ENCODE measurements at places on chromosomes 16 and 17. TPM values are rescaled to one million over a fixed set of nuclear protein-coding genes. Genes with fewer than 3 reads are reported as not detected.
A peak's percentile ranks its signal among the peaks of the same experiment; 100 is the strongest.

GRCh38 chr17:70106551-70106950, 31.5 kb downstream of the KCNJ16 start:
- DNase-seq, result no peak

GRCh38 chr17:78315355-78316114, 44.3 kb downstream of the SOCS3 start:
- peak; percentile 98 for DNase-seq

DNA sequence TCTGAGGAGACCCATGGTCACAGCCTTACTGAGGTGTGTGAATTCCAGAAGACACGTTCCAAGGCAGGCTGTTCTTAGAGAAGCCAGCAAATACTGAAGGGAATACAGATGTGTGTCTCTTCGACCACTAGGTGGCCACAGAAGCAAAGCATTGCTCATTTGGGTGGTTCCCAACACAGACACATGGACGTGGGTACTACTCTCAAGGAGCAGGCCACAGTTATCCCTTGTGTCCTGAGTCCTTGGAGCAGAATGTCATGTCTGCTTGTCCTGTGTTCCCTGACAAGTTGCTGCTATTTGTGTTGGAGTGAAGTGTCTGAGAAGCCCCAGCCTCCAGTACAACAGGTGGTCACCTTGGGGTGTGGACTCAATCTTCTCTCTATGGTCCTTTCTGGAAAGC, 30.3 kb downstream of the HMOX2 start:
- peak; percentile 61 for DNase-seq

DNA sequence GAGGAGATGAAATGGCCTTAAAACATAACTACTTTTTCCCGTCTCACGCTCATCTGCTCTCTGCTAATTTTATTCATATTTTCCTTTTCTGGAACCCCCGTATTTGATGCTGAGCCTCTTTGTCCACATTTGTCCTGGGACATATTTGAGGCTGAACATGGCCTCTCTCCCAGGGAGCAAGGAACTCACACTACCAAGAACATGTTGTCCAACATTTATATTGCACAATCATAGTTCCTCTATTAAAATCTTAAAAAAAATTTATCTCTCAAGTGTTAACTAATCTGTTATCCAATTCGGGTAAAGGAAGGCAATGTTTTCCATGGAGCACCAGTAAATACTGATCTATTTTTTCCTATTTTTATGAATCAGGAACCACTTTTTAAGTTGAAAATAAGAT, 60.2 kb downstream of the CMC2 start:
- DNase-seq, result no peak

DNA sequence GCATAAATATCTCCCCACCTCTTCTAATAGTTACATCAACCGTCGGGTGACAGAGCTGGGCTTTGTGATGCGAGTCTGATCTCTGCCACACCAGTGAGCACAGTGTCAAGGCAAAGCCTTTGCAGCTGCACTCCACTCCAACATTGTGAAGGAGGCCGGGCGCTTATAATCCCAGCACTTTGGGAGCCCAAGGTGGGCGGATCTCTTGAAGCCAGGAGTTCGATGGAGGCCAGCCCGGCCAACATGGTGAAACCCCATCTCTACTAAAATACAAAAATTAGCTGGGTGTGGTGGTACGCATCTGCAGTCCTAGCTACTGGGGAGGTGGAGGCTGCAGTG, 18.9 kb downstream of the CYB5D2 start:
- DNase-seq, result peak; percentile 22

DNA sequence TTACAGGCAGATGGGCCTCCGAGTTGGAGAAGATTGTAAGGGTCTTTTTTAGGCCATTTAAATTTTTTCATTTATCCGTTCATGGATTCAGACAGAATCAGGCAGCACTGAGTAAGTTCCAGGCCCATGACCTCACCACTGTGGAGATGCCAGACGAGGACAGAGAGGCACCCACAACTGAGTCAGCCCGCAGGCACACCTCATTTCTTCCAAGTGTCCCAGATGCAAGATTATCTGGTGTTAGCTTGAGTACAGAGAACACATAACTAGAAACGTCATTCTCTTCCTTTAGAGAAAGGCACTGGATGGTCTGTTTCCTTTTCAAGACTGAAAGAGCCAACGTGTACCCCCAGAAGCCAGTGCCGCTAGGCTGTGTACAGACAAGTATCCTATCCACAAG, 16.9 kb downstream of the CLEC16A start:
- DNase-seq, result peak; percentile 41

- no peak for DNase-seq
Measured at GRCh38 chr16:75794426-75794825, 68.1 kb upstream of the CPHXL start.

DNA sequence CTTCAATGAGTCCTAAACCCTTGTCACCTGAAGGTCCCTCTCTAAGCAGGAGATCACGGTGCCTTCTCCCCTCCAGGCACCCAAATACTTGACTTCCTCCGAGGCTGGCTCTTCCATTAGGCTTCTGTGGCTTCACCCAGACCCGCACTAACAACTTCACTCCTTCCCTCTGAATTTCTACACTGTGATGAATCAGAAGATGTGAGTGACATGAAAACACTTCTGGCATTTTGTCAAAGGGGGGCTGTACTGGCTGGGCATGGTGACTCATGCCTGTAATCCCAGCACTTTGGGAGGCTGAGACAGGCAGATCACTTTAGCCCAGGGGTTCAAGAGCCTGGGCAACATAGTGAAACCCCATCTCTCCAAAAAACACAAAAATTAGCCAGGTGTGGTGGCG, 72.6 kb upstream of the CNEP1R1 start:
- peak; percentile 54 for DNase-seq

- DNase-seq, result no peak
Measured at GRCh38 chr17:882827-883585, 96.6 kb downstream of the NXN start.

Gene HEXIM2
- 10.0 TPM for total RNA-seq

DNA sequence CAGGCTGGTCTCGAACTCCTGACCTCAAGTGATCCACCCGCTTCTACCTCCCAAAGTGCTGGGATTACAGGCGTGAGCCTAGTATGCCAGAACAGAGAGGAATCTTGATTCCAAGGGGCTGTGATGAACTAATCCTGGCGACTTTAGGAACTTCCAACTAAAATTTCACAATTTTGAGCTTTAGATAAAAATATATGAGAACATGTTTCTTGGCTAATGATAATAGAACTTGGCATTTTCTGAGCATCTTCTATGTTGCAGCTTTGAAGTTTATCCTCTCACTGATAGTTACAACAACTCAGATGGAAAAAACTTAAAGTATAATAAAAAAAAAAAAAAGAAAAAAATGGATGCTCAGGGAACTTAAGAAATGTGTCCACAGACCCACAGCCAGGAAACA, 69.8 kb upstream of the WSCD1 start:
- DNase-seq, result no peak

DNA sequence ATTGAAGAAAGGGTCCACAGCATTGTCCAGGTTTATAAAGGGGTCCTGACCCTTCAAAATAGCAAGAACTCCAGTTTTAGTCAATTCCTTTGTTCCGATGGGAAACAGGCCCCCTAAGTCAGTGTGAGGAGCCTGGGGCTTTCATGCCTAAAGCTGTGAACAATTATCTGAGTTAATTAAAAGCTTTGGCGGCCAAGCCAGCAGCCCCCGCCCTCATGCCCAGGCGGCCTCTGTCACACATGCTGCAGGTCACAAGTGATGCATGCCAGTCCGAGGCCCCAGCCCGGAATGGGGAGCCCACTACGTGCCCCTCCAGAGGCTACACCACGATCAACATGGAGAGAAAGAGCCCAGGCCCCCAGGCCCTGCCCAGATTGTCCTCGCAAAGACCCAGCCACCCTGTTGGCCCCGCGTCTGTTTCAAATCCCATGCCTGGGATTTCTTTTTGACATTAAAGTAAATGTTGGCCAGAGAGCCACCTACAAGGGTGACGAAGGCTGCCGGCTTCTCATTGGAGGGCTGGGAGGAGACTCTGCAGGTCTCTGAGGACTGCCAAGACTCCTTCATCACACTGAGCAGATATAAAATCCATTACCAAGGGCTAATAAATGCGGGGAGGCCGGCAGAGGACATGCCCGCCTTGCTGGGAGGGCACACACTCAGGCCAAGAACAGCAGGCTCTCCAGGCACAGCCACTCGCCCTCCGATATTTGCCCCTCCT, 14.5 kb upstream of the PITPNM3 start:
- no peak for DNase-seq

- no peak for DNase-seq
Measured at GRCh38 chr16:3655396-3656159, 1.1 kb downstream of the DNASE1 start.

DNA sequence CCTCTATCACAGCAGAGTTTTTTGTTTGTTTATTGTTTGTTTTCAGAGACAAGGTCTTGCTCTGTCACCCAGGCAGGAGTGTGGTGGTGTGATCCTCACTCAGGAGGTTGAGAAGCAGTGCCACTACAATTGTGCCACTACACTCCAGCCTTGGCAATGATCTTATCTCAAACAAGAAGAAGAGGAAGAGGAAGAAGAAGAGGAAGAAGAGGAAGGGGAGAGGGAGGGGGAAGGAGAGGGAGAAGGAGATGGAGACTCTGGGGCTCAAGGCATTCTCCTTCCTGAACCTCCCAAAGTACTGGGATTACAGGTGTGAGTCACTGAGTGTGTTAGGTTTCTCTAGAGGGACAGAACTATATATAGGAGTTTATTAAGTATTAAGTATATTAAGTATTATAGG, 17.1 kb upstream of the C17orf58 start:
- no peak for DNase-seq

Gene ADAP2
- 1.3 TPM for total RNA-seq

Gene RNF43
- 0.08 TPM for total RNA-seq

Gene AOC3
- not detected for total RNA-seq

Gene KRTAP2-3
- not detected for total RNA-seq

DNA sequence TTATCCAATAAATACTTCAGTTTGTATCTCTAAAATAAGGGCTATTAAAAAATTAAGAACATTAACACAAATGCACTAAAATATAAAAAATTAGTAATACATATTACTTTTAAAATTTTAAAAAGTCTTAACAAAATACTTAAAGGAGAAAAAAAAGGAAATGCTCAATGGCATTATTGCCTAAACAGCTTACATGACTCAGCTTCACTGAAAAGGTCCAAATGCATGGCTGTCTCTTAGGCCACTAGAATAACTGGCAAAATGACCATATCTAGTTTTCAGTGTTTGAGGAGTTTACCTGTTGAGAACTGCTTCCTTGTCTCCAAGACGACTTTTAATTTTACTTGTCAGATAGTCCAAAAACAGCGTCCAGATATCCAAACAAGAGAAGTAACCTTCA, 66.0 kb downstream of the XPO6 start:
- no peak for DNase-seq

Gene SCNN1G
- total RNA-seq, result not detected

- peak; percentile 49 for DNase-seq
Measured at GRCh38 chr16:31052114-31052513, 18.8 kb downstream of the STX4 start.

GRCh38 chr16:79264237-79265109, 336.1 kb downstream of the MAF start:
- DNase-seq, result no peak

DNA sequence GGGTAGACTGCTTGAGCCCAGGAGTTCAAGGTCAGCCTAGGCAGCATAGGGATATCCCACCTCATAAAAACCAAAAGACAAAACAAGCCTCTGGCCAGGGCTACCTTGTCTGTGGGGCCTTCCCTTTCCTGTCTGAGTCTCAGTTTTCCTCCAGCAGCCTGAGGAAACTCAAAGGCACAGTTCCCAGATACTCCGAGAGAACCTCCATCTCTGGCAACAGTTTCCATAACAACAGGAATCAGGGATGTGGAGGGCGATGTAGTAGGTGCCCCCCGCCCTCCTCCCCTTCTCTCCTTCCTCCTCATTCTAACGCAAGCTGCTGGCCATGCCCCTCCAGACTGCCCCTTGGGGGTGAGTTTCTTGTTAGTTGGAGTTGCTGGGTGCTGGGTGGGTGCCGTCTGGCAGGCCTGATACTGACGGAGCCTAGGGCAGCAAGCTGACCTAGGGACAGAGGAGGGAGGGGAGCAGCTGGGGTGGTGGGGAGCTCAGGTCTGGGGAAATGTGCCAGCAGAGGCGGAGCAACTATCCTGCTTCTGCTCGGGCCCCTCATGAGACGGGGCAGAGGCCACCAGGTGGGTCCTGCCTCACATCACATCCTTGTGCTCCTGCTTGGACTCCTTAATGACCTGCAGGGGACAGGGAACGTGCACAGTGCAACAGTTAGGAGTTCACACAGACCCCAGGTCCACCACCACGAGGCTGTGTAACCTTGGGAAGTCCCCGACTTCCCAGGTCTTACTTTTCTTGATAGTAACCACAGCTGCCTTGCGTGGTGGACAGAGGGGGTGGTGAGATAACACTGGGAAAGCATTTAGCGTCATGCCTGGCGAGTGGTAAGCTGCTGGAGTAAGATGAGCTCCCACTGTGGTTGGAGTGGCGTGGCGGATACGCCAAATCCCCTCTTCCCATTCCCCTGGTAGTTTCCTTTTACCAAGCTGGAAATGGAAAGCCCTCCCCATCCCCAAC, 7.8 kb upstream of the EFTUD2 start:
- DNase-seq, result no peak

Gene MSLN
- not detected for total RNA-seq

DNA sequence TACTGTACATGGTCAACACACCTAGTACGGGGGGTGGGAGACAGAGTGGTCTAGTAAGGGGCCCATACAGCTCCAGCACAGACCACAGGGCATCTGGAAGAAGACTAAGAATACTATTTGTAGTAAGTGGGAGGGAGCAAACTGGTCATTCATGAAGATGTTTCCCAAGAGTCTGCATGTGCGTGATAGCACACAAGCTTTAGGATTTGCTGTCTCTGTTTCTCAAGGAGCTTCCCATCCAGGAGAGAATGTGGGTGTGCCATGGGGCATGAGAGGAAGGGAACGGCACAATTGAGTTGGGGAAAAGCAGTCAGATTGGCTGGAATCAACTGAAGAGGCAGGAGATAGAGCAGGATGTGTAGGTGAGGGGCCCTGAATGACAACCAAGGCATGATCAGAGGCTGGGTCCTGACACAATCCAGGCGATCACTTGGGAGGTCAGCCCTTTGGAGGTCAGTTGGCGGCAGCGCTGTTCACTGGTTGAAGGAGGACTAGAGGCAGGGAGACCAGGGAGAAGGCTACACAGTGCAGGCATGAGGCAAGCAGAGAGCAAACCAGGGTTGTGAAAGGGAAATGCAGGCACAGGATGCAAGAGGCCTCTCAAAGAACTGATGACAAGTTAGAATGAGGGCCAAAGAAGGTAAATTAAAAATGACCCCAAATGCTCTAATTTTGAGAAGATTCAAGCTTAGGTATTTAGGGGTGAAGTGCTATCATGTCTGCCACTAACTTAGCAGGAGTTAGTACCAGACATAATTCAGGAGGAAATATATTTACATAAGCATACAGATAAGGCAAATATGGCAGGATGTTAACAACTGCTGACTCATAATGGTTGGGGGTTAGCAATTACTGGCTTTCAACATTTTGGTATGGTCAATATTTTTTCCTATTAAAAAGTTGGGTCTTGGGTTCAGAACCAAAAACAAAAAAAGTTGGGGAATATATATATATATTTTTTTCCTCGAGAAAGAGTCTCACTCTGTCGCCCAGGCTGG, 10.3 kb downstream of the UBE2O start:
- no peak for DNase-seq

GRCh38 chr17:68290268-68290954, 516 bp downstream of the SLC16A6 start:
- no peak for DNase-seq

Gene MED13
- 47.9 TPM for total RNA-seq

Gene KCNAB3
- 0.45 TPM for total RNA-seq

- no peak for DNase-seq
Measured at GRCh38 chr17:55757659-55758058, 6.8 kb downstream of the PCTP start.

Gene DBNDD1
- total RNA-seq, result 1.3 TPM
